Uterine smooth muscle cell (primary cell): ENCODE measurements at places on chromosomes 5 and 9. TPM values are rescaled to one million over a fixed set of nuclear protein-coding genes. Genes with fewer than 3 reads are reported as not detected.

TEX48 gene
- total RNA-seq = not detected in 2 replicates

GHR gene
- 1.9 and 2.5 TPM in 2 replicates for total RNA-seq

ST8SIA4 gene
- 0.22 and 0.37 TPM in 2 replicates for total RNA-seq

RASGEF1C gene
- 0.11 TPM in 1 of 2 replicates, not detected in the other for total RNA-seq

TMEFF1 gene
- 1.5 and 2.5 TPM in 2 replicates for total RNA-seq

BNC2 gene
- 31.4 and 33.9 TPM in 2 replicates for total RNA-seq

FOXD4 gene
- 0.62 TPM in 1 of 2 replicates, not detected in the other for total RNA-seq
